Central memory CD8-positive, alpha-beta T cell (primary cell): ENCODE measurements at places on chromosomes 13 and 19.
A peak's percentile ranks its signal among the peaks of the same experiment; 100 is the strongest.

DNA sequence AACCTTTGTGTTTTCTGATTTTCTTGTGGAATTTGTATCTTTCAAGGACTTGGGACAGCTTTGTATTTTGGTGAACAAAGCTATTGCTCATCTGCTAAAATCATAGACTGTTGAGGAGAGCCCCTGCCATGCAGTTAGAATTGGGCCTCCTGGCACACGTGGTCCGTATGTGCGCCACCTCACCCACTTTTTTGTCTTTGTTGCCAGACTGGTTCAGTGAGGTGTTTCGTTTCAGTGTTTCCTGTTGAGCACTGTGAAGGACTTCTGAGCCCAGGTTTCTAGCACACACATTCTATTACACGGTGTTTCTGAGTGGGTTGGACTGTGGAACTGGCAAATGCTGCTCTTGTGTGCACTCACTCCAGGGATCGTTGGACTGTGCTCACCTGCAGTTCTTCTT, 37.6 kb upstream of the RNF113B start:
- no peak for DNase-seq
- no peaks in the 10 kb centered on the region for H3K4me1 ChIP-seq
- H3K27ac ChIP-seq, result no peak overlapping the region
- no peak overlapping the region for H3K4me3 ChIP-seq
- H3K27me3 ChIP-seq, result peaks cover 8% of the 10 kb centered on the region

DNA sequence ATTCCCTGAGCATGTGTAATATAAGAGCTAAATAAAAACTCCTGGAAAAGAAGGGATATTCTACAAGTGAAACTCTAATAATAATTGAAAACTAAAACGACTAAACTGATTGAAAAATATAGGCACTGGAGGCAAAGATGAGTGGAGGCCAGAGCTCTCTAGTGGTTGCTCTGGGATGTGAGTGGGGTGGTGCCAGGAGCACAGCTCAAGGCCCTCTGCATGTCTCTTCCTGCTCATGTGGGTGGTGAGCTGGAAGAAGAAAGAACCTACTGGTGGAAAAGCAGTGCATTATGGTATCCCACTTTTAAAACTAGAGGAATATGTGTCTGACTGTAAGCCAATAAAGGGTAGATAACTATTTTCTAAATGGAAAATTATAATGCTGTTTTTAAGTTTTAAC, 15.8 kb upstream of the ARHGEF7 start:
- H3K4me3 ChIP-seq, result no peak overlapping the region
- peaks cover 2% of the 10 kb centered on the region for H3K36me3 ChIP-seq
- DNase-seq, result no peak
- peaks cover 99% of the 10 kb centered on the region for H3K27me3 ChIP-seq
- no peak overlapping the region for H3K27ac ChIP-seq

GRCh38 chr19:992670-993055, 7.6 kb upstream of the GRIN3B start:
- H3K27ac ChIP-seq, result no peak overlapping the region
- H3K4me3 ChIP-seq, result no peak overlapping the region
- H3K36me3 ChIP-seq, result peaks cover 16% of the 10 kb centered on the region
- DNase-seq, result no peak
- no peaks in the 10 kb centered on the region for H3K27me3 ChIP-seq
- peaks cover 18% of the 10 kb centered on the region for H3K4me1 ChIP-seq

- no peaks in the 10 kb centered on the region for H3K36me3 ChIP-seq
- no peaks in the 10 kb centered on the region for H3K27me3 ChIP-seq
- no peak for DNase-seq
- H3K27ac ChIP-seq, result no peak overlapping the region
- no peak overlapping the region for H3K4me3 ChIP-seq
- no peaks in the 10 kb centered on the region for H3K4me1 ChIP-seq
Measured at GRCh38 chr19:30625947-30626625, 253.9 kb downstream of the ZNF536 start.

DNA sequence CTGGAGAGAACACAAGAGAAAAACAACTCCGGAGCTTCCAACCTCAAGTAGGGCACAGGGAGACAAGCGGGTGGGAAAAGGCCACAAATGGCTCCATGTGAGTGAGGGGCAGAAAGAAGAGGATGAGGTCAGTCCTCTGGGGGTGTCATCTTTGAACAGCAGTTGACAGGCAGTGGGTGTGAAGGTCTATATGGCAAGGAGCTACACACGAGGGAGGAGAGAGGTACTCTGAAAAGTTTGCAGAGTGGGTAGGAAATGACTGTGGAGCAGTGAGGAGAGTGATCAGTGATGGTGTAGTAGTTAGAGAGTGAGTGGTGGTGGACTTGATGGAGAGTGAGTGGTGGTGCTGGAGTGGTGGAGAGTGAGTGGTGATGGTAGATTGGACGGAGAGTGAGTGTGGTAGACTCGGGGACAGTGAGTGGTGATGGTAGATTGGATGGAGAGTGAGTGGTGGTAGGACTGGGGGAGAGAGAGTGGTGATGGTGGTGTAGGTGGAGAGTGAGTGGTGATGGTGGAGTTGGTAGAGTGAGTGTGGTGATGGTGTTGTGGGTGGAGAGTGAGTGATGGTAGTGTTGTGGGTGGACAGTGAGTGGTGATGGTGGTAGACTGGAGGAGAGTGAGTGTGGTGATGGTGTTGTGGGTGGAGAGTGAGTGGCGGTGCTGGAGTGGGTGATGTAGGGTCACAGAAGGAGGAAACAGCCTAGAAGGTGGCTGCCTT, 4.0 kb downstream of the TFDP1 start:
- no peak overlapping the region for H3K4me3 ChIP-seq
- peaks cover 38% of the 10 kb centered on the region for H3K4me1 ChIP-seq
- no peaks in the 10 kb centered on the region for H3K27me3 ChIP-seq
- peaks cover 10% of the 10 kb centered on the region for H3K36me3 ChIP-seq
- H3K27ac ChIP-seq, result peak overlapping the region; percentile 0

- H3K27me3 ChIP-seq, result no peaks in the 10 kb centered on the region
- H3K36me3 ChIP-seq, result no peaks in the 10 kb centered on the region
- no peak overlapping the region for H3K4me3 ChIP-seq
- DNase-seq, result no peak
Measured at GRCh38 chr13:48961379-48961778, 14.3 kb upstream of the FNDC3A start.

DNA sequence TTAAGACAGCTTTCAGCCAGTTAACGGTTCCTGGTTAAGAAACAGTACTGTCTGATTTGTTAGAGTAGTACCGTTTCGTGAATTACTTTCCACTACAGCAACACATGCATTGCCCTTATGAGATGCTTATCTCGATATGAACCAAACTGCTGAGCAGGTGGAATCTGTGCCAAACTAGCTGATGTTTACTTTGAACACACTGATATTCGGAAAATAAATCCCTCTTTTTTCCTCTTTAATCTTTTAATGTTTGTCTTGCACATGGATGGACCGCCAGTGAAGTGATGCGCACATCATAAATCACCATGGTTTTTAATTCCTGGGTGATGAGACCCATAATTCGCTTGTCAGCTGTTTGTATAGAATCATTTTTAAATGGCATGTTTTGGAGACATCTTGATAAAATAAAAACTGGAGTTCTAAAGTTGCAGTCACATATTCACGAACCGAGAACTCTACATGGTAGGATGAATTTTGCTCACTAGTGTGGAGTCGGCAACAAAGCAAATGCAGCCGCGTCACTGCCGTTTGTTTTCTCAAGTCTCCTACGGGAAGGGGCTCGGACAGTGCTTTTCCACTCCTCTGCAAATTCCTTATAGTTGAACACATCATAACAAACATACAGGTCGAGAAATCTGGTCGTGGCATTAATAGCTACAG, 1.1 kb downstream of the GJA3 start:
- H3K4me3 ChIP-seq, result peak overlapping the region; percentile 76
- no peak for DNase-seq
- H3K27ac ChIP-seq, result no peak overlapping the region
- H3K4me1 ChIP-seq, result peaks cover 8% of the 10 kb centered on the region

GRCh38 chr19:15666883-15667282, 6.0 kb upstream of the CYP4F12 start:
- H3K36me3 ChIP-seq, result no peaks in the 10 kb centered on the region
- H3K4me3 ChIP-seq, result no peak overlapping the region
- H3K27me3 ChIP-seq, result peaks cover 21% of the 10 kb centered on the region

DNA sequence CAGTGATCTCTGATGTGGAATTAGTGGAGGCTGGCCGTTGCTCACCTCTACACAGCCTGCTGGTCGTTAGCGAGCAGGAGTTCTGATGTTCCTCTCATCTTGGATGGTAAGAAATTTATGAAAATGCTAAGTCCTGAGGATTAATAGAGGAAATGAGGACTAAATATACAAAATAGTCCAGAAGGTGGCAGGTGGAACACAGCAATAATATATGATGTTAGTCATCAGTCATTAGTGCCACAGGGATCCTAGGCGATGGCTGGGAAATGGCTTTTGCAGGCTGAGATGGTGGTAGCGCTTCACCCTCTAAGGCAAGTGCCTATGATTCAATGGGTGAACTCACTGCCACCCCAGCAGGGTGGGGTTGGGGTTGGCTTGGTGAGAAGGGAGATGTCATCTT, 338.6 kb upstream of the TMTC4 start:
- peaks cover 51% of the 10 kb centered on the region for H3K27me3 ChIP-seq
- no peak overlapping the region for H3K27ac ChIP-seq
- H3K36me3 ChIP-seq, result no peaks in the 10 kb centered on the region
- H3K4me3 ChIP-seq, result no peak overlapping the region
- DNase-seq, result no peak

- H3K27me3 ChIP-seq, result no peaks in the 10 kb centered on the region
Measured at GRCh38 chr13:25971459-25972145, 80.2 kb downstream of the SHISA2 start.

DNA sequence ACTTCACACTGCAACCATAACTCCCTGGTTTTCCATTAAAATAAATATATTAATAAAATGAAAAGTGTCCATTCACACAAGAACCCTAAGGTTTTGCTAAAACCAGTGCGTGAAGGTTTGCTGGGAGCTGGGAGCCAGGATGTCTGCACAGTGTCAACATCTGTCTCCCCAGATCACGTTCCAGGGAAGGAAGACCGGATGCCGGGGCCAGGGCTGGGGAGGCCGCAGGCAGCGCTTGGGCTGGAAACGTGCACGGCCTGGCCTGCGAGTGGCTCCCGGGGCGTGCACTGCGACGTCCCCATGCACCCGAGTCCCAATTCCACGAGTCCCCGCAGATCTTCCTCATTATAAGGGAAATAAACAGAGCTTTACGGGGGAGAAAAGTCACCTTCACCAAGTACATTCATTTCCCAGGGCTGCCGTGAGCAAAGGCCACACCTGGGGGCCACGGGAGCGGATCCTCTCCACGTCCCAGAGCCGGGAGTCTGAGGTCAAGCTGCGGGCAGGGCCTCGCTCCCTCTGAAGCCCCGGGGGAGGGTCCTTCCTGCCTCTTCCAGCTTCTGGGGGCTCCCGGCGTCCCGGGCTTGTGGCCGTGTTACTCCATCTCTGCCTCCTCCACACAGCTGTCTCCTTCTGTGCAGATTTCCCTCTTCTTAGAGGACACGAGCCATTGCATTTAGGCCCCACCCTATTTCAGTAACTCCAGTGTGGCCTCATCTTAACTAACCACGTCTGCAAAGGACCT, 12.8 kb downstream of the SHC2 start:
- no peak overlapping the region for H3K4me3 ChIP-seq
- H3K36me3 ChIP-seq, result peaks cover 2% of the 10 kb centered on the region
- H3K27ac ChIP-seq, result no peak overlapping the region
- no peak for DNase-seq

GRCh38 chr13:44796597-44797490, 192.4 kb downstream of the NUFIP1 start:
- no peaks in the 10 kb centered on the region for H3K27me3 ChIP-seq
- no peak overlapping the region for H3K4me3 ChIP-seq
- DNase-seq, result no peak
- no peak overlapping the region for H3K27ac ChIP-seq
- no peaks in the 10 kb centered on the region for H3K36me3 ChIP-seq
- H3K4me1 ChIP-seq, result no peaks in the 10 kb centered on the region

- H3K27me3 ChIP-seq, result no peaks in the 10 kb centered on the region
- H3K4me3 ChIP-seq, result no peak overlapping the region
- H3K27ac ChIP-seq, result no peak overlapping the region
Measured at GRCh38 chr19:42406111-42406510, 16.0 kb upstream of the CNFN start.

DNA sequence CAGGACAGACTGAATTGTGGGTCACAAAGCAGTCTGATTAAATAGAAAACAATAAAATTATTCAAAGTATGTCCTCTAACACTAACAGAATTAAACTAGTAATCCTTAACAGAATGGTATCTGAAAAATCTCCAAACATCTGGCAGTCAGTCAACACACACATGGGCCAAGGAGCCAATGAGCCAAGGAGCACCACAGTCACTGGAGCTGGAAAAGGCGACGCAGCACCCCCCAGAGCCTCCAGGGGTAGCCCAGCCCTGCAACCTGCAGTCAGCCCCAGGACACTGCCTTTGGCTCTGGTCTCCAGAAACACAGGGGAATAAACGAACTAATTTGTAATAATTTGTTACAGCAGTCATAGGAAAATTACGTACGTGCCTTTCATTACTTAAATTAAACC, 12.3 kb downstream of the TUBGCP3 start:
- H3K36me3 ChIP-seq, result no peaks in the 10 kb centered on the region
- DNase-seq, result no peak
- no peak overlapping the region for H3K4me3 ChIP-seq
- no peaks in the 10 kb centered on the region for H3K27me3 ChIP-seq
- H3K4me1 ChIP-seq, result peaks cover 67% of the 10 kb centered on the region

DNA sequence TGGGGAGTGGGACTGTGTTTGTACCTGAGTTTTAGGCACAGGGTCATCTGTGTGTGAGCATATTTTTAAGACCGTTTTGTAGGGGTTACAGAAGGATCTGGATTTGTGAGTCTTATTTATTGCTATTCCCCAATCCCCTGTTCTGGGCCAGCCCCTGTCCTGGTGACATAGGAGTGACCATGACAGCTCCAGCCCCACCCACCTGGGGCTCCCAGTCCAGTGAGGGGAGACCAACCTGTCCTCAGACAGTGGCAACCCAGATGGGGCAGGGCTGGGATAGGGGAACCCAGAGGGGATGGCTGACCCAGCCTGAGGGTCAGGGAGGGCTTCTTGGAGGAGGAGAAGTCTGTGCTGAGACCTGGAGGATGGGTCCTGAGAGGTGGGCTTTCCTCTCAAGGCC, 10.7 kb downstream of the TMEM160 start:
- peaks cover 17% of the 10 kb centered on the region for H3K4me1 ChIP-seq
- peaks cover 12% of the 10 kb centered on the region for H3K36me3 ChIP-seq
- H3K27me3 ChIP-seq, result no peaks in the 10 kb centered on the region
- H3K27ac ChIP-seq, result no peak overlapping the region
- no peak overlapping the region for H3K4me3 ChIP-seq
- DNase-seq, result no peak
